Activated naive CD8-positive, alpha-beta T cell treated with anti-CD3 and anti-CD28 coated beads, Interleukin-2, amount 50 U/mL, for 16 hours (primary cell): ENCODE measurements at places on chromosomes 11 and 22.

- no peak for DNase-seq
Measured at GRCh38 chr11:70872299-70872698, 380.1 kb downstream of the SHANK2 start.

GRCh38 chr22:44445307-44445680, 52.7 kb downstream of the RTL6 start:
- DNase-seq = no peak

DNA sequence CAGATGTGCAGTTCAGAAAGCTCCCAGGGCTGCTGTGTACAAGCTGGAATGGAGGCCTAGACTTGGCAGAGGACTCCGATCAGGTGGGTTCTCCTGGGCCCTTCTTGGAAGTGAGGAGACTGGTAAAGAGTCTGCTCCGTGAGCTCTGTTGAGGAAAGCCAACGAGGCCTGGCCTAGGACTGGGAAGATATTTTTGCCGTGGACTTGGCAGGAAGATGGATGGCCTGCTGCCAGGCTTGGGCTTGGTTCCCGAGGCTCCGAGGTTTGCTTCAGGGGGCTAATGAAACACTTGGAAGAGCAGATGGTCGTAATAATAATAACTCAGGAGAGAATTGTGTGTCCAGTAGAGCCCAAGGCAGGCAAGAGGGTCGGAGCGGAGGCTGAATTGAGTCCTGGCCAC, 3.9 kb downstream of the GALR3 start:
- DNase-seq = no peak

DNA sequence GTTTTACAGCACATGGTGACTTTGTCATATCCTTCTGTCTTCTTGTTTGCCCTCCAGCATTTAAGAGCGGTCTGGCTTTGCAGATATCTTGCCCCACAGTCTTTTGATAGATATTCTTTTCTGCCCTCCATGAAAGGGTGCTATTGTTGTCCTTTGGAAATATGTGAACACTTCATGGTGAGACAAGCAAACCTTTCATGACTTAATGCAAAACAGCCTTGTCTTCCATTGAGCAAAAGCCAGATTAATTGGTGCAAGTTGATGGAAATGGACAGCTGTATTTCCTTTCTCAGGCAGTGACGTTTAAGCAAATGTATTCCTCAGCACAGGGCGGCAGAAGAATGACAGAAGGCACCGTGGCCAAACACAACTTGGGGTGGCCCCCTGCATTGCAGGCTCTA, 4.4 kb downstream of the DCPS start:
- DNase-seq = no peak

GRCh38 chr22:30747493-30747892, 52.8 kb downstream of the OSBP2 start:
- DNase-seq = no peak

- no peak for DNase-seq
Measured at GRCh38 chr11:76234416-76235232, 28.3 kb upstream of the WNT11 start.

DNA sequence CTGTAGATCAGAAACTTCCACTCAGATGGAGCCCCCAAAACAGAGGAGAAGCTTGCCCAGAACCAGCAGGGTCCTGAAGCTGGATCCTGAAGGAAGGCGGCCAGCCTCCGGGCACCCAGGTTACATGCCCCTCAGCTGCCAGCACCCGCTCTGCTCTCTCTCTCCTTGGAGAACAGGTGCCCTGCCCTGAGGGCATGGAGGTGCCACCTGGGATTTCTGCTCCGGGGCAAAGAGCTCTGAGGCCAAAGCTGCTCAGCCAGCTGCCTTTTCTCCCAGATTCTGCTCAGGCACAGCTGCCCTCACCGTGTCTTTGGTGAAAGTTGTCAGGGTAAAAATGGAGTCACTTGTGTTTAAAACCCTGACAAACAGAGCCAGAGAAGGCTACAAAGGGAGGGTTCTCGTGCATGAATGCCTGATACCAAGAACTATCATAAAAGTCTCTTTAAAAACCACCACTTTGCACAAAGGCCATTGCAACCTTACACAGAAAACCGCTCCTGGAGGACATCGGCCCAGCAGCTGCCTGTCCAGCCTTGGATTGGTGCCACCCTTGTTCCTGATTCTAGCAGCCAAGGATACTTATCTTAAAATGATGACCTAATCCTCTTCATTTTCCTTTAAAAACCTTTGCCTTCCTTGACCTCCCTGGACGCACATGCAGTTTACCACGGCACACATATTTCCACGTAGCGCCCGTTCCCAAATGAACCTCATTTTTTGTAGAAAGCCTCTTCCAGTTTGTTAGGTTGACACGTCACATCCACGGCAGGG, 140.0 kb downstream of the CACNA1I start:
- DNase-seq = no peak

- no peak for DNase-seq
Measured at GRCh38 chr11:69537855-69538640, 56.6 kb downstream of the LINC01488 start.

DNA sequence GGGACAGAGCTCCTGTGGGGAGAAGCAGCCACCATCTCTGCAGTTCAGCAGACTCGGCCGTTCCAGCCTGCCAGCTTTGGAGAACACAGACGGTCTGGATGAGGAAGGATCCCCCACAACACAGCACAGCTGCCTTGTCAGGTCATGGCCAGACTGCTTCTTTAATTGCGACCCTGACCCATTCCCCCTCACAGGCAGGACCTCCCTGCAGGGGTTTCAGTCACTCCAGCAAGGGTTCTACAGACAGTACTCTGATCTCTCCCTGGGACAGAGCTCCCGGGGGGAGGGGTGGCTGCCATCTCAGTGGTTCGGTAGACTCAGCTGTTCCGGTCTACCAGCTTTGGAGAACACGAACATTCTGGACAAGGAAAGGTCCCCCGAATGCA, 173.5 kb downstream of the TTC28 start:
- no peak for DNase-seq

DNA sequence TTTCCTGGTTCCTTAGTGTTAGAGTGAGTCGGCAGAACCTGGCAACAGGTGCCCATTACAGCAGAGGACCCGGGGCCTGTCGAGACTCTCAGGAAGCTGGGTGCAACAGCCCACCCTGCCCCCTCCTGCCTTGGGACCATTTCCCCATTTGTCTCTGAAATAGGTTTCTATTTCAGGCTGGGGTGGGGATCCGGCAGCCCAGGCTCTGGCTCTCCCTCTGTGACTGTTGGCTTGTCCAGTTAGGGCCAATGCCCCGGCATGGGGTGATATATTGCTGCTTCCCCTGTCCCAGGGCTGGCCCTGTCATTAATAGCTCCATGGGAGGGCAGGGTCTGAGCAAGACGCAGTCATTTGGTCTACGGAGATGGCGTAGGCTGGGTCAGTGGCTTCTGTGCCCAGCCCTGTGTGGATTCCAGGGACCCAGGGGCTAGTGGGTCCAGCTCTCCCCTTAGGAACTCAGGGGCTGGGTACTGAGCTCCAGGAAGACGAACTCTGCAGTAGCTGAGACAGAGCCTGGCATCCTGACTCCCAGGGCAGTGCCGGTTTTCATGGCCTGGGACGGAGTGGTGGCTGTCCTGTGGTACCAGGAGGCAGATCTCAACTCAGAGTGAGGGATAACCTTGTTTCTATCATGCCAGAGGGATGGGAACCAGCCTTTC, 2.7 kb downstream of the P2RY6 start:
- no peak for DNase-seq

GRCh38 chr11:230431-230830, 5.7 kb downstream of the SIRT3 start:
- DNase-seq = no peak

DNA sequence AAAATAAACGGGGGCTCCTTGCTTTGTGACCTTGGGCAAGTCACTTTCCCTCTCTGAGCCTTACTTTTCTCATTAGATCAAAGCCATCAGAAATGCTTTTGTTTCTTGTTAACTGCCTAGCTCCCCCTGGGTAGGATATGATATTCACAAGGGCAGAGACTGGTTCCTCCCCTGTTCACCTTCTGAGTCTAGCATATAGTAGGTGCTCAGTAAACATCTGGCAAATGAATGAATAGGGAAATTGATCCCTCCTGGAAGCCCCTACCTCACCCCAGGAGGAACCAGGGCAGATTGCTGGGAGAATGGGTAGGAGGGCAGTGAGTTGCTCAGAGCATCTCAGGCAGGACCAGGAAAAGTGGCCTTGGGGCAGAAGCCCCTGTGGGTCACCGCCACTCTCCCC, 6.6 kb upstream of the SAC3D1 start:
- no peak for DNase-seq

DNA sequence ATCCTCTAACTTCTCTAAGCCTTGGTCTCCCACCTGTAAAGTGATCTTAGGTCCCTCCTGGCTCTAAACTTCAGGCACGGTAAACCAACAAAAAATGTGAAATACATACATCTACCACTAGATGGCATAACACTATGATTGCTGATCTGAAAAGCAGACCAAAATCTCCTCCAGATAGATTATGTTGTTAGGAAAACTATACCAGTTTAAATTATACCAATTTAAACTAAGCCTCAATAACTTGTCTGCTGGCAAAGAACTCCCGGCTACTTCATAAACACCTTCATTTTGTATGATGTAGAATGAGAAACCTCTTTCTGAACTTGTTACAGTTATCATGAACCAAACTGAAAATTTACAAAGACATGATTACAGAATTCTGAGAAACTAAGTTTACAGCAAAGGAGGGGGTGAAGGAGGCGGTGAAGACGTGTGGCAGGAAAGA, 85.9 kb downstream of the SBF2 start:
- no peak for DNase-seq

- DNase-seq = no peak
Measured at GRCh38 chr22:24302591-24302990, 32.0 kb downstream of the SPECC1L start.

- no peak for DNase-seq
Measured at GRCh38 chr22:45328822-45329529, 19.2 kb downstream of the FAM118A start.

GRCh38 chr11:124199702-124200101, 16.6 kb downstream of the OR10D3 start:
- no peak for DNase-seq

DNA sequence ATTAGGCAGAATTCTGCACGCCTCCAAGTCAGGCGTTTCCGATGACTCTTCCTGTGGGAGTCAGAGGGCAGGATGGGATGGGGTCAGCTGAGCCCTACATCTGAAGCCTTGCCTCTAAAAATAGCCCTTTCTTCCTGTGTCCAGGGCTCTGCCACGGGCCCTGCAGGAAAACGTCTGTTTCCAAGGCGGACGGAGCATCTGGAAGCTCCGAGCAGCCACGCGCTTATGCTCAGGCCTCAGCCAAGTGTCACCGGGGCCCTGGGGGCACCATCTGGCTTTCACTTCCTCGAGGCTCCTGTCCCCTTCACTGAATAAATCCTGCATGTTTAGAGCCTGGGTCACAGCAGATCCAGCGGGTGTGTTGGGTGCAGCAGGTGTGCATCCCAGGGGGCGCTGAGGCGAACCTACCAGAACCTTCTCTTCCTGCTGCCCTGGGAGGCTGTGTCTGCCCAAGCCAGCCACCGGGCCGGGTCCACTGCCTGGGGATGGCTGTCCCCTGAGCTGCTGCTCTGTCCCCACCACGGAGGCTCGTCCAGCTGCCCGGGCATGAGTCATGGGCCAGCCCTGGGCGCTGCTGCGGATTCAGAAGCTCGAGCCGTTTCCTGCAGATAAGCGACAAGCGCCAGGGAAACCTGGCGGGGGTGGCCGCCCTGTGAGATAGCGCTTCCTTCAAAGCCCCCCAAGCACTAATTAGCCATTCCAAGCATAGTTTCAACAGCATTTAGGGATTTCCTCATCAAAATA, 32.0 kb upstream of the LINC01488 start:
- no peak for DNase-seq

DNA sequence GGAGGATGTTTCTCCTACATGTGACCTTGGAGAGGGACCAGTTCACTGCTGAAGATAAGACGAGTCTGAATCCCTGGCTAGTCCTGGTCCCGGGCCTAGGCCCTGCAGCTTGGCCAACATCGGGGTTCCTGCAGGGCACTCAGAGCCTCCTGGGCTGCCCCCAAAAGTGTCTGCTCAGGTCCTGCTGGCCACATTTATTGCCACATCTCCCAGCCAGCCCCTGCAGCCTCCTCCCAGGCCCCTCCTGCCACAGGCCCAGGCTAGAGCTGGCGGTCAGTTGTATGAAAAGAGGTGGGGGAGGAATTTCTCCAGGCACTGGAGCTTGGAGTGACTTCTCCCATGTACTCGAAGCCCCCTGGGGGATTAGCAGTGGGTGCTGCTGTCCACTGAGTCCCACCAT, 56.5 kb upstream of the PPARA start:
- DNase-seq = no peak

DNA sequence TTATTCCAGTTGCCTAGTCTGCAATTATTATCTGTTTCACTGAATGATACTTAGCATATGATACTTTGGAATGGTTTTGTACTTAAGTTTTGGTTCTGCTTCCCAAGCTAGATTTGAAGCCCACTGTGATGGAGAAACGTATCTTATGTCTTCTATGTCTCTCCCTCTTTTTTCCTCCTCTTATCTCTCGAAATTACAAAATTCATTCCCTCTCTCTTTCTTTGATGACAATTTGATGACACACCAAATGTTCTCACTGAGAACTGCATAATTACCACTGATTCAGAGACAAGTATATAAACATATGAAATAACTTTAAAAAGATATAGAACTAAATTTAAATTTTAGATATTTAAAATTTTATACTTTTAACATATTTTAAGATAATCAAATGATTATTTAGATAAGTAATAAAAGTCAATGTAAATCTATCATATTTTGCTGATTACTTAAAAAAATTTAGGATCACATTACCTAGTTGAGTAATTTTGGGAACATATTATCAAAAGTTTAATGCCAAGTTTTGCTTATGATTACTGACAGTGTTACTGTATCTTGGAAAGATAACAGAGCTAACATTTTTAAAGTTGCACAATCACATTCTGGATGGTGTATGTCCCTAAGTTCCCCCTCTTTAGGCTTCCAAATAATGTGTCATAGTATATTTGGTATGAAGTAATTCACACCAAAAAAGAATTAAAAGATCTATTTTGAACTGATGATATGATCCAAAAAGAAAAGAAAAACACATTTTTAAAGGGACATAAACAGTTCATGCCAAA, 255.3 kb downstream of the SBF2 start:
- no peak for DNase-seq

DNA sequence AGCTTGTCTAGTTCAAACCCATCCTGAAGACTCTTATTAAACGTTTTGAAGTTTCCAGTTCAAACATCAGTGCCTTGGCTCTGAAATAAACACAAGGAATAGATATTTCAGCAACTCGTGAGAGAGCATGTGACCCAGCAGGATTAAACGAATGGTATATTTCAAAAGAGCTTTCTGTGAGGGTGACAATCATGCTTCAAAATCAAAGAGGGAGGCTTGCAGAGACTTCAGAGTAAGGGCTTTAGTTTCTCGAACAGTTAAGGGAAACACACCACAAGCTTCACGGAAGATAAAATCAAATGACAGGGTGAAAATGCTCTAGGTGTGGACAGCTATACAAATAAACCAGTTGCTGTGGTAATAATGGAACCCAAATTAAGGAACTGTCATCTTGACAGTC, 1.4 kb downstream of the HPS4 start:
- no peak for DNase-seq
